Vagina (tissue), 2 donors: ENCODE measurements at places on chromosomes 1 and 21.
A peak's percentile ranks its signal among the peaks of the same experiment; 100 is the strongest.

- DNase-seq: no peak
- H3K4me3 ChIP-seq: no peak overlapping the region
- no peak overlapping the region for H3K27ac ChIP-seq
- H3K4me1 ChIP-seq: no peaks in the 10 kb centered on the region
- H3K27me3 ChIP-seq: no peaks in the 10 kb centered on the region
- H3K36me3 ChIP-seq: no peaks in the 10 kb centered on the region
These were observed 10.1 kb upstream of the DDAH1 start for GRCh38 chr1:85475055-85475454.

- no peaks in the 10 kb centered on the region for H3K36me3 ChIP-seq
- no peaks in the 10 kb centered on the region for H3K4me1 ChIP-seq
- no peak overlapping the region for H3K4me3 ChIP-seq
These were observed 259.9 kb upstream of the FMN2 start for GRCh38 chr1:239831577-239832355.

- H3K36me3 ChIP-seq: no peaks in the 10 kb centered on the region
- DNase-seq: no peak
- H3K4me1 ChIP-seq: peaks cover 19% of the 10 kb centered on the region
- H3K27me3 ChIP-seq: no peaks in the 10 kb centered on the region
- H3K4me3 ChIP-seq: no peak overlapping the region
These were observed 8.0 kb downstream of the SMIM12 start for GRCh38 chr1:34851431-34852105.

GRCh38 chr1:232393010-232393409, 236.9 kb downstream of the SIPA1L2 start:
- H3K36me3 ChIP-seq: peaks cover 5% of the 10 kb centered on the region
- peaks cover 5% of the 10 kb centered on the region for H3K4me1 ChIP-seq
- H3K4me3 ChIP-seq: no peak overlapping the region
- no peak for DNase-seq
- no peaks in the 10 kb centered on the region for H3K27me3 ChIP-seq

DNA sequence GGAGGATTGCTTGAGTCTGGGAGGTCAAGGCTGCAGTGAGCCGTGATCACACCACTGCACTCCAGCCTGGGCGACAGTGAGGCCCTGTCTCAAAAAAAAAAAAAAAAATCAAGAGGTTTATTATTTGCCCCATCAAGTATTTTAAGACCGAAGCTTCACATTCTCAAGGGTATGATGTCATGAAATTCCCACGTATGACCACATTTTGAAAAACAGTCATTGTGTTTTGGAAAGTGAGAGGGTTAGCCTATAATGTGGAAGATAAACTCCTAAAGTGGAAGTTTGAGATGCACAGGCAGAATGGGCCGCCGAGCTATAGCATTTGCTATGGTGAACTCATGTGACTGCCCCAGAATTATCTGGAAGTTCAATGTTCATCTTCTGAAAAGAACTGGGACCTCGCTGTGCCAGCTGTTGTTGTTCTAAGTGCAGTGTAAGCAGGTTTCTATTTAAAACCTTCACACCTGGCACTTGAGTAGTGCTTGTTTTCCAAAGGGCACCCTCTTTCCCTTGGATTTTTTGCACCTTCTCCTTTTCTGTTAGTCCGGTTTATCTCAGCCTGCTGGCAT, 96.9 kb upstream of the SLC25A33 start:
- peaks cover 43% of the 10 kb centered on the region for H3K4me1 ChIP-seq
- no peaks in the 10 kb centered on the region for H3K36me3 ChIP-seq
- no peak for DNase-seq
- no peak overlapping the region for H3K4me3 ChIP-seq

GRCh38 chr1:7387053-7387927, 383.8 kb upstream of the VAMP3 start:
- no peak overlapping the region for H3K4me3 ChIP-seq
- peak; percentile 6 for DNase-seq
- H3K27me3 ChIP-seq: no peaks in the 10 kb centered on the region
- no peak overlapping the region for H3K27ac ChIP-seq
- no peaks in the 10 kb centered on the region for H3K36me3 ChIP-seq
- peaks cover 24% of the 10 kb centered on the region for H3K4me1 ChIP-seq

DNA sequence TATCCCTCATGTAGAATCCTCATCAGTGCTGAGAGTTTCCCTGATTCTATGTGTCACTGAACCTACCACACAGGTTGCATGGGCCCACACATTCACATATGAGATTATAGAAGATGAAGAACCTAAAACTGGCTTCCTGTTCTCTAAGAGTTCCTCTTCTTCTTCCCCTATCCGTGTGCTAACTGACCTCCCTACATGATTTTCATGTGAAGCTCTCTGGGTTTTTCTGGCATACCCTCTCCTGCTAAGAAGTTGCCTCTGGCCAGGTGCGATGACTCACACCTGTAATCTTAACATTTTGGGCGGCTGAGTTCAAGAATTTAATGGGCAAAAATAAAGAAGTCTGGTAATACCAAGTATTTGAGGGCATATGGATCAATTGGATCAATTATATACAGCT, 5.5 kb upstream of the CD244 start:
- H3K4me1 ChIP-seq: no peaks in the 10 kb centered on the region
- H3K4me3 ChIP-seq: no peak overlapping the region
- H3K27ac ChIP-seq: no peak overlapping the region
- H3K27me3 ChIP-seq: no peaks in the 10 kb centered on the region
- no peaks in the 10 kb centered on the region for H3K36me3 ChIP-seq

- H3K4me1 ChIP-seq: no peaks in the 10 kb centered on the region
- DNase-seq: no peak
- H3K27ac ChIP-seq: no peak overlapping the region
- no peaks in the 10 kb centered on the region for H3K36me3 ChIP-seq
- no peak overlapping the region for H3K4me3 ChIP-seq
- no peaks in the 10 kb centered on the region for H3K27me3 ChIP-seq
These were observed 45.7 kb downstream of the ABCD3 start for GRCh38 chr1:94463765-94464330.

GRCh38 chr1:188155261-188155660, 1326.5 kb downstream of the PLA2G4A start:
- H3K36me3 ChIP-seq: no peaks in the 10 kb centered on the region
- H3K4me3 ChIP-seq: no peak overlapping the region
- no peaks in the 10 kb centered on the region for H3K27me3 ChIP-seq
- no peak for DNase-seq
- no peak overlapping the region for H3K27ac ChIP-seq

GRCh38 chr1:214665606-214666110, 62.7 kb downstream of the CENPF start:
- DNase-seq: no peak
- no peaks in the 10 kb centered on the region for H3K4me1 ChIP-seq
- H3K27me3 ChIP-seq: no peaks in the 10 kb centered on the region
- H3K36me3 ChIP-seq: no peaks in the 10 kb centered on the region
- no peak overlapping the region for H3K27ac ChIP-seq

DNA sequence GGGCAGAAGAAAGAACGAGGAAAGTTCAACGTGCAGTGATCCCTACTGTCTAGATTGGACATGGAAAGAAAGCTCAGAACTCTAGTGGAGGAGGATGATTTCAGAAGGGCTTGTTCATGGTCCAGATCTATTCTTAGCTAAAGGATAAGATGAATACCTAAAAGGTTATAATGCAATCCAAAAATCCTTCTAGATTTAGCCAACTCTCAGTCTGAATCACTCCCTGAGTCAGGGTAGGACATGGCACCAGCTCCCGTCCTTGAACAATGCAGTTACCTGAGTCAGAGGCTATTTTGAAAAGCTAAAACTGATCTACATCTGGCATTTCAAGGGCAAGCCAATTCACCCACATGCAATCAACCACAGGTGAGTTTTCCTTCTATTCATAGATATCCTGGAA, 38.8 kb upstream of the HIVEP3 start:
- no peak for DNase-seq
- H3K27ac ChIP-seq: no peak overlapping the region
- H3K27me3 ChIP-seq: no peaks in the 10 kb centered on the region

GRCh38 chr1:53271446-53272090, 33.2 kb upstream of the MAGOH start:
- H3K27me3 ChIP-seq: no peaks in the 10 kb centered on the region
- no peaks in the 10 kb centered on the region for H3K4me1 ChIP-seq
- H3K36me3 ChIP-seq: no peaks in the 10 kb centered on the region
- no peak overlapping the region for H3K27ac ChIP-seq

- H3K4me3 ChIP-seq: no peak overlapping the region
- no peaks in the 10 kb centered on the region for H3K36me3 ChIP-seq
- no peak for DNase-seq
- no peaks in the 10 kb centered on the region for H3K27me3 ChIP-seq
These were observed 16.8 kb downstream of the SLAMF8 start for GRCh38 chr1:159843459-159843858.

DNA sequence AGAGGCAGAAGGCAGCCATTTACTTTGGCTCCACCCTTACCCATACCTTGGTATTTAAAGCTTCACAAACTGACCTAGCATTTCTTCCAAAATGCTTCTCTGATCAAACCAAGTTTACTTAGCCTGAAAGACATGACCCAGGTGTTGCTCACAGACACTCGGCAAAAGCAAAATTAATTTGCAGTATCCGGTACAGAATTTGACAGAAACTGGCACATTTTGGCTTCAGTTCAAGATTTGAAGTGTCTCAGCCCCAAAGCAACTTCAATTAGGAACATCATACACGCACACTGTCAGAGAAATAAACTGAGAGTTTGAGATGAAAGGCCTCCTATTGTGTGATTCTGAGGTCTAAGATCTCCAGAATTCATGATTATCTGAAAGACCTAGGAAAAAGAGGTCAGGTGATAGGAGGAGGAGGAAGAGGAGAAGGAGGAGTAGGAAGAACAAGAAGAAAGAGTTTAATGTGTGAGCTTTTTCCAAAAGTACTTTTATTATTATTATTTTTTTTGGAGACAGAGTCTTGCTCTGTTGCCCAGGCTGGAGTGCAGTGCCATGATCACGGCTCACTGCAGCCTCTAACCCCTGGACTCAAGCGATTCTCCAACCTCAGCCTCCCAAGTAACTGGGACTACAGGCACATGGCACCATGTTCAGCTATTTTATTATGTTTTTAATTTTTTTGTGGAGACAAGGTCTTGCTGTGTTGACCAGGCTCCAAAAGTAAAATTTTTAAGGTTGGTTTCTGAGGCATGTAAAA, 143.6 kb downstream of the SLC45A1 start:
- no peaks in the 10 kb centered on the region for H3K36me3 ChIP-seq
- peaks cover 75% of the 10 kb centered on the region for H3K4me1 ChIP-seq
- H3K27ac ChIP-seq: peak overlapping the region; percentile 77
- H3K4me3 ChIP-seq: no peak overlapping the region

- H3K4me1 ChIP-seq: no peaks in the 10 kb centered on the region
- H3K4me3 ChIP-seq: no peak overlapping the region
- no peaks in the 10 kb centered on the region for H3K36me3 ChIP-seq
- H3K27ac ChIP-seq: no peak overlapping the region
These were observed 332.8 kb upstream of the ZRANB2 start for GRCh38 chr1:71413441-71414175.
